ENCODE measurements at places on chromosomes 7 and 10.

DNA sequence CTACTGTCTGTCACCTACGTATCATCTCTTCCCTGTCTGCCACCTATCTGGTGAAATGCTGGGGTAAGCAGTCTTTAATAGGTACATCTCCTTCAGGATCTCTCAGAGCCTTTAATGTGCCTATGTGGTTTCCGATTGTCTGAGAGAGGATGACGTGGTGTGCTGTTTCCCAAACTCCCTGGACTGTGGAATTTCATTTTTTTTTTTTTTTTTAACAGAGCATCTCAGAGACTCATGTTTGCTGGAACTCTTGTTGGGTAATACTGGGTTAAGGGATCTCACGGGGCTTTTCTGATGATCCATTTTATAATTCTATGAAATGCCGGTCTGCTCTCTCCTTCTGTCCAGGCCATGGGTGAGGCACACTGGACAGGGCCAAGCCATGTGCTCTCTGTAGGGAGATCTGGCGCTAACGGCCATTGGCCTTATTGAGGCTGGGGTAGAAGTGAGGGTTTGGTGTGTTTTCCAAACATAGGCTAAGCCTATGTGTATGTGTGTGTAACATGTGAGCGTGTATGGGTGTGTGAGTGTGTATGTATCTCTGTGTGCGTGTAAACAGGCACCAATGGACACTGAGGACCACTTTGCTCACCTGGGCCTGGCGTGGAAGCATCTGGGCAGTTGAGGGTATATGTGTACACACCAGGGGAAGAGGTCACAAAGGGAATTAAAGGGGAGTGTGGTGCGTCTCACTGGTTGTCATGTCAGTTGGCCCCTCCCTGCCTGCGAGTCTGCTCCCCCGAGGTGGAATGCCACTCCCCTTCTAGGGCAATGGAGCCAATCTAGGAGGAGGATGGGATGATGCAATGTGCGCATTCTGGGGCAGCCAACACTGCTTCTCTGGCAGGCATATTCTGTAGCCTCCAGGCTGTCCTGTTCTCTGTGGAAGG, 7.8 kb downstream of the ADRA2A start:
- no peak for DNase-seq

- DNase-seq = no peak
Observed at GRCh38 chr7:132135746-132136385, 440.4 kb downstream of the PLXNA4 start.

- peak; percentile 69 for DNase-seq
Observed at GRCh38 chr10:104328896-104329710, 9.2 kb downstream of the ITPRIP start.

DNA sequence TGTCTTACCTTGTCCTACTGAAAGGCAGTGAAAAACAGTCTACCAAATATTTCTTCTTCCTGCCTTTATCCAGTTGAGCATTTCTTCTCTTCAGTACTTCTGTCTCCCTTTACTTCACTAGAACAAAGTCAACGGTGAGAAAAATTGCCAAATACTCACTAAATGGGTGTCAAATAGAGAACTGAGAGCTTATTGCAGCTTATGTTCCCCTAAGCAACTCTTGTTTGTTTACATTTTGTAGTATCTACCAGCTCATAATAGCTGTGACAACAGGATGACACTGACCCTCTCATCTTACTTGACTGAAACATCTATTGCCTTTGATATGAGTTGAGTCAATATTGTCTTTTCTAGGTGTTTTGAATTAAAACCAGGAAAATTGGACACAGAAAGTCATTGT, 327.9 kb upstream of the SORCS1 start:
- no peak for DNase-seq

- DNase-seq = no peak
Observed at GRCh38 chr10:52526251-52526823, 212.3 kb downstream of the DKK1 start.

GRCh38 chr7:158123753-158124152, 463.9 kb downstream of the PTPRN2 start:
- no peak for DNase-seq
